ENCODE measurements at places on chromosomes 11 and 22. TPM values are rescaled to one million over a fixed set of nuclear protein-coding genes. Genes with fewer than 3 reads are reported as not detected.
A peak's percentile ranks its signal among the peaks of the same experiment; 100 is the strongest.

DNA sequence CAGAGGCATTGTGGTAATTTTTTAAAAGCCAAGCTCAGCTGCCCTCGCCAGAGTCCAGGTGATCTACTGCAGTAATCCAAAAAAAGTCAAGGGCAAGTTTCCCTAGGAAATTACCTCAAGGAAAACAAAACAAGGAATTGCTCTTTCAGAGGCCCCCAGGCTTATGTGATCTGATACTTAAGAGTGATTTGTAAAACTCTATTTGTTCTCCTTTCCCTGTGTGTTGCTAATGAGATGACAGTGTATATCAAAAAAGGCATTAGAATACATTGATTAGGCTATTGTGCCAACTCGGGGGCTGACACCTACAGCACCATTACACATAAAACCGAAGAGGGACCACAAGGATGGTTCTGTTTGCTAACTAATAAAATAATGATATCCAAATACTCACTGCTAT, 44.5 kb upstream of the CHRM4 start:
- no peak for DNase-seq
- H3K36me3 ChIP-seq, result peaks cover 14% of the 10 kb centered on the region
- H3K4me3 ChIP-seq, result no peak overlapping the region
- H3K4me1 ChIP-seq, result no peaks in the 10 kb centered on the region
- H3K27me3 ChIP-seq, result no peaks in the 10 kb centered on the region

- no peak overlapping the region for H3K4me3 ChIP-seq
- DNase-seq, result no peak
- peaks cover 7% of the 10 kb centered on the region for H3K4me1 ChIP-seq
Measured at GRCh38 chr22:42065438-42066125, 5.0 kb downstream of the NAGA start.

GRCh38 chr22:29377979-29378378, 10.4 kb downstream of the AP1B1 start:
- H3K4me1 ChIP-seq, result peaks cover 35% of the 10 kb centered on the region
- DNase-seq, result no peak
- no peak overlapping the region for H3K4me3 ChIP-seq
- H3K36me3 ChIP-seq, result peaks cover 34% of the 10 kb centered on the region
- no peaks in the 10 kb centered on the region for H3K27me3 ChIP-seq

GRCh38 chr11:128860571-128861361, 6.3 kb downstream of the KCNJ1 start:
- H3K27ac ChIP-seq, result no peak overlapping the region
- H3K27me3 ChIP-seq, result peaks cover 1% of the 10 kb centered on the region
- no peak overlapping the region for H3K4me3 ChIP-seq
- no peaks in the 10 kb centered on the region for H3K36me3 ChIP-seq
- no peaks in the 10 kb centered on the region for H3K4me1 ChIP-seq
- no peak for DNase-seq

DNA sequence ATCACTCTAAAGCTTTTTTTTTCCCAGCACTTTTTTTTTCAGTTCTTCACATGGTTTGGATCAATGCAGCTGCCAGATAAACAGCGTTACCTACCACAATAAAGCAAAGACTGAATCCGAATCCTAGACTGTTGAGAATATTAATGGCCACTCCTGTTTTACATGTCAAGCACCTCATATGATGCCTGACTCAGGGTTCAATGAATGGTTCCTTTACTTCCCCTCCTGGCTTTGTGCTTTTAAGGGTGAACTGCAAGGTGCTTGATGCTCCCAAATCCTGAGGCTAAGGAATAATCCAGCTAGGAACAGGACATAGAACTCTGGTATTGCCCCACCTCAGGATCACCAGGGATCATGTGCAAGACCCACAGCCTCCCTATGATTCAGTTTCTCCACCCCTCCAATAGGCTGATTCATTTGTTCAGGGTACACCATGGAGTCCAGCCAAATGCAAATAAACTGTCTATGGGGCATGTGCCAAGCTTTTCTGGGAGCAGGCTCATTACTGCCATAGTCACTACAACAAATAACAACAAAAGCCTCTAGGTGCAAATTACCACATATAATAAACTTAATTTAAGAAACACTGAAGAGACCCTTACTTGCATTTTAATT, 104.3 kb downstream of the GAB2 start:
- H3K4me3 ChIP-seq, result no peak overlapping the region
- no peak for DNase-seq
- H3K4me1 ChIP-seq, result no peaks in the 10 kb centered on the region
- H3K36me3 ChIP-seq, result no peaks in the 10 kb centered on the region

- no peak overlapping the region for H3K27ac ChIP-seq
- H3K27me3 ChIP-seq, result no peaks in the 10 kb centered on the region
- H3K4me1 ChIP-seq, result peaks cover 7% of the 10 kb centered on the region
- DNase-seq, result no peak
- H3K4me3 ChIP-seq, result no peak overlapping the region
- H3K36me3 ChIP-seq, result no peaks in the 10 kb centered on the region
Measured at GRCh38 chr11:69203901-69204245, 48.1 kb downstream of the SMIM38 start.

GRCh38 chr11:47516155-47516554, 36.8 kb downstream of the CELF1 start:
- H3K4me1 ChIP-seq, result peaks cover 77% of the 10 kb centered on the region
- H3K27ac ChIP-seq, result peak overlapping the region; percentile 34
- H3K36me3 ChIP-seq, result peaks cover 6% of the 10 kb centered on the region
- no peak for DNase-seq

The LSP1 gene
- 247 TPM for total RNA-seq

The MTMR3 gene
- 19.5 TPM for total RNA-seq

The MAPK8IP2 gene
- 0.11 TPM for total RNA-seq

The ZBTB3 gene
- 11.8 TPM for total RNA-seq

The MS4A15 gene
- not detected for total RNA-seq

The OR6A2 gene
- 0.38 TPM for total RNA-seq
